ENCODE measurements at places on chromosomes 5 and 9.

GRCh38 chr5:151451626-151452520 lies 4.5 kb downstream of the SLC36A1 start:
- no peak for DNase-seq

GRCh38 chr9:1581926-1582325 lies 433.2 kb upstream of the SMARCA2 start:
- DNase-seq: no peak

GRCh38 chr9:75601280-75601679 lies 289.2 kb upstream of the PCSK5 start:
- DNase-seq: no peak

DNA sequence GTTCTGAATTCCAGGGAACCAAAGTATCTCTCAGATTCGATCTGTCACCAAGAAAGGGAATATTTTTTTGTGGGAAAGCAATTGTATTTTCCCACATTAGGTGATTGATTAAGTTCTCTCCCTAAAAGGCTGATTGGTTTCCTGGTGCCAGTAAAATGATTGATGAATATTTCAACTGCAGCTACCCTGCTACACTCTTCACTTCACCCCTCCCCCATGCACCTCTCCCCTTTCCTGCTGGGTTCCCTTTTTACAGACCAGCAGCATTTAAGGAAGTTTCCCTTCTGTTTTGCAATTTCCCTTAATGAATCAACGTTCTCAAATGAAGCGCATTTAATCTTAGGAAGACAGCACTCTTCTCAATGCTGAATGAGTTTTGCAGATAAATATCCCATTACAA lies 13.1 kb downstream of the NR6A1 start:
- DNase-seq: no peak

- peak; percentile 9 for DNase-seq
These were observed 263.1 kb upstream of the RGMB start for GRCh38 chr5:98510143-98510985.

GRCh38 chr5:140312067-140312790 lies 9.3 kb upstream of the PFDN1 start:
- DNase-seq: no peak

- DNase-seq: no peak
These were observed 3.0 kb downstream of the KIF12 start for GRCh38 chr9:114096041-114096511.

DNA sequence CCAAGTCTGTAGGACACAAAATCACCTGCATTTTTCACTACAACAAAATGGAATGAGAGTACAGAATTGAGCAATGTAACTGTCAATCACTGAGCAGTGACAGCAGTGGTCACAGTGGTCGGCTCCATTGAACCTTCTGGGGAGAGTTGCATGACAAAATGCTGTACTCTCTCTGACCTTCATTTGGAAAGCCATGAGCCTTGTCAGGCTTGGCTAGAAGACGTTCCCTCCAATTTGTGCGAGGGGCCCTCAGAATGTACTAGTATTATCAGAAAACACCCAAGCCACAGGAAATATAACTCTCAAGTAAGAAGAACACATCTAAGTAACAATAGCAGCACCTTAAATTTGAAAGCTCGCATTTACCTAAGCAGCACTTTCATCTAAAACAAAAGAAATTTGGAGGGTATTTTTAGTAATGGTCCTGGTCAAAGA lies 425.6 kb upstream of the MEF2C start:
- DNase-seq: no peak

DNA sequence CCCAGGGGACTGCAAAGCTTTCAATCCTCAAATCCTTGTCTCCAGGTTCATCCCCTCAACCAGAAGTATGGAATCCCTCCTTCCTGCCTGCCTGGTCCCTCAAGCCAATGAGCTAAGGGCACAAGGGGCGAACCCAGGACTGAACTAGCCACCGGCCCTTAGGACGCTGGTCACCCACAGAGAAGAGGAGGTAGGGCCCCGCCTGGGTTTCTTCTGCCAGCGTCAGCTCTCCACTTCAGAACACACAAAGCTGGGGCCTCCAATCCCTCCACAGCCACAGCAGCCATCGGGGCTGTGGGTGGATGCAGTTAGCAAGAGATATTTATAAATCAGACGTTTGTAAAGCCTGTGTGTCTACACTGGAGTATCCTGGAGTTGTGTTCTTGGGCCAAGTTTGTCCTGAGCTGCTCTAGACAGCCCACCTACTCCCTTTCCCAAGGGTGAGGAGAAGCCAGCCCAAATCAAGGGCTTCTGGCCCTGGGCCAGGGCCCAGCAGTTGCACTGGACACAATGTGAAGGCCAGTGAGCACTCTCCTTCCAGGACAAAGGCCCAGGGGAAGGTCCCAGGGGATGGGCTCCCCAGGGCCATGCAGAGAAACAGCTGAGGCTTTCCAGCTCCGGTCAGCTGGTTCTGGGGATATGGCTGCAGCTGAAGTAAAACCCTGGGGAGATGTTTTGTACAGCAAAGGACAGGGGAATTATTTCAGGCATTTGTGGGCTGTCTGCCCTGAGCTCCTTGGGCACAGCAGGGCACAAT lies 18.9 kb downstream of the AMBP start:
- DNase-seq: no peak

DNA sequence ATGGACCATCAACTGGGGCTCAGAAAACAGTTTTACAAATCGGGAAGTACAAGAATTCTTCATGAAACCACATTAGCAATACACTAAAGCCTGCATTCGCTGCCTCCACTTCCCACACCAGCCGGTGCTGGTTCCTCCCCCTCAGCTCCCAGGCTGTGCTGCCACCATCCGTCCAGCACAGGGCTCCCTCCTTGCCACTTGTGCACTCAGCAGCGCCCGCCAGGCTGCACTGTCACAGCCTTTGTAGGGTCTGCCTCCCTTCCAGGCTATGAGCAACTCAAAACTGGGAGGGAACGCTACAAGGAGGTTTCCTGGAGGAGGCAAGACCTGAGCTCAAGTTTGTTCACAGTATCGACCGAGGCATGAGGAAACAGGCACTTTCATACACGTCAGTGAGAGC lies 7.7 kb downstream of the MAPK9 start:
- no peak for DNase-seq

- no peak for DNase-seq
These were observed 22.9 kb downstream of the GFPT2 start for GRCh38 chr5:180330270-180330648.

GRCh38 chr9:110768886-110769285 lies 100.3 kb downstream of the MUSK start:
- no peak for DNase-seq

- no peak for DNase-seq
These were observed 177.3 kb upstream of the ADAMTSL1 start for GRCh38 chr9:18296702-18297055.

- no peak for DNase-seq
These were observed 351.5 kb downstream of the BNC2 start for GRCh38 chr9:16519001-16519400.

GRCh38 chr5:61907995-61908394 lies 398.0 kb upstream of the KIF2A start:
- no peak for DNase-seq

DNA sequence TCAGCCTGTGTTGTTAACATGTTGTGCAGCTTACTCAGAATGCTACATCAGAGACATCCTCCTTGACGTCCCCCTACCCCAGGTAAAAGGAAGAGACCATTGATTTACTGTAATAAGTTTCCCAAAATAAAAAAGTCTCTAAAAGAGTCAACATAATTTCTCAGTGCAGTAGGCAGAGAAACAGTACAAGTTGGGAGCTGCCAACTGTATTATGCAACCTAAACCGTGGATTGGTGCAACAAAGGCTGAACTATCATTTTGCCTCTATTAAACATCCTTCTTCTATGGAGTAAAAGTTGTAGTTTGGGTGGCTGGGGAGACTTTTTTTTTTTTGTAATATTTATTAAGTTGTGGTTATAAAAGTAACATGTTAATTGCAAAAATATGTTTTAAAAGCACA lies 208.0 kb downstream of the NR3C1 start:
- DNase-seq: no peak

- DNase-seq: no peak
These were observed 88.7 kb upstream of the FAM169A start for GRCh38 chr5:74954919-74955318.

DNA sequence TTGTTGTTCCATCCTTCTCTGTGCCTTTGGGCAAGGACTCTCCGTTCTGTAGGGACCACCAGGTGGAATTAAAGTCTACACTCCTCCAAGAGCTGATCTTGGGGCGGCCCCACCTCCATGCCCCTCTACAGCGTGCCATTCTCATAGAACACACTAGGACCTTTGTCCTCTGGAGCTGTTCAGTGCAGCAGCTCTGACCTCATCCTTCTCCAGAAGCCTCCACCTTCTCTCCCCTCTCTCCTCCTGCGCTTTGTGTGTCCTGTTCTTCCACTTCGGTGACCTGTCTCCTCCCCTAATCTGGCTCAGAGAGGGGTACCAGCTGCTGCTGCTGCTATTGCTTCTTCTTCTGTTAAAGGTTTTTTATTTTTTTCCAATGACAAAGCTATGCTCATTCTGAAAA lies 1.8 kb upstream of the MACROH2A1 start:
- no peak for DNase-seq

DNA sequence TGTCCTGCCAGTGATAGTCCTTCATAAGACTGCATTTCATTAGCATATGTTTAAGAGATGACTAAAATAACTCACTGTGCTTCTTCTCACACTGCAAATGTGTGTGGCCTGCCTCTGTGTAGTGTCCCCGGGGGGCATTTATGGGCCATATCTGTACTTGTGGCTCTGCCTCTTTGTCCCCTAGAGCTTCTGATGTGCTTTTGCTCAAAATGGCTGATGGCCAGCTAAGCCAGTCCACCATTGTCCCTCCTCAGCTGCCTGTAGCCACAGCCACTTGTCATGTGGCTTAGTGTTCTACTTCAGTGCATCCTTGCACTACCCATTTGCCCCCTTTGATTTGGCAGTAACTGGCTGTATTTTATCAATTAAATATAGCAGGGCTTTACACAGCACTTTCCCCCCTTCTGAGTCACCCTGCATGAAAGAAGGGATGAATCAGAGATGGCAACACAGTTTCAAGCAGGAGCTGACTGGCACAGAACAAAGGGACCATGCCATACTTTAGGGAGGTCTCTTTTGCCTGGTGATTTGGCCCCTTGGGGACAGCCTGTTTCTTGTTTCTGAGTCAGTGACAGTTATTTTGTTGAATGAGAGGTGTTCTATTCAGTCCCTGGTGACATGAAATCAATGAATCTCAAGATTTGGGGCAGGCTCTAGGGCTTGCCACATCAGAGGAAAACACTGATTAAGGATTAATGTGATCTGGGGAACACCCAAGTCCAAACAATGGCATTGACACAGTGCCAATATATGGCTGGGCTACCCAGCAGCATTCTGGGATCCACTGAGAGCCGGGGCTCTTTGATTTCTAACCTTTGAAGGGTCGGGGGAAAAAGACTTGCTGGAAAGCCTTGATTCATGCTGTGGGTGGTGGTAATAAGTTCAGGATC lies 245.5 kb downstream of the SMARCA2 start:
- no peak for DNase-seq

DNA sequence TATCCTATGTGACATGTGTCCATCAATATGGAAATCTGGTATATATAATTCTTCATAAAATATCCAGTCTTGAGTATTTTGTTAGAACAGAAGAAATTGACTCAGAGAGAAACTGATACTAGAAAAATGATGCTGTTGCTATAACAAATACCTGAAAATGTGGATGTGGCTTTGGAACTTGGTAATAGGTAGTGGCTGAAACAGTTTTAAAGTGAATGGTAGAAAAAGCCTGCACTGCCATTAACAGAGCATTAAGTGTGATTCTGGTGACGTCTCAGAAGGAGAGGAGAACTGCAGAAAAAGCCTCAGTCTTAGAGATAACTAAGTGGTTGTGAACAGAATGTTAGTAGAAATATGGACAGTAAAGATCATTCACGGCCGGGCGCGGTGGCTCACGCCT lies 634.9 kb upstream of the ZNF608 start:
- DNase-seq: no peak

DNA sequence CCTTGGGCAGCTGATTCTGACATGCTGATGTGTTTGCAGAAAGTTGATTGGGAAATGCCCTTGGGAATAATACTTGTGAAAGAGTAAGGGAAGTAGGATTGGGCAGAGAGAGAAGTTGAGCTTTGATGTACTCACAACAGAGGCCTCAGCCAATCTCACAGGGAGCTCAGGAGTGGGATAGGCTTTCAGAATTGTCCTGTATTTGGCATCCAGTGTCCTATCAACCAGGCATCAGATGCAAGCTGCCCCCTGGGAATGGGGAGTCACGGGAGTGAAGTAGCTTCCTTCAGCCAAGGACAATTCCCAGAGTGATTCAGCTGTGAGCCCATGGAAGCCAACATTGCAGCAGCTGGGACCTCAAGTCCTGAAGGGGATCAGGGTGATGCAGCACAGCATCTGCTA lies 39.6 kb downstream of the DMAC1 start:
- DNase-seq: no peak

GRCh38 chr5:161042862-161043261 lies 190.9 kb upstream of the ATP10B start:
- no peak for DNase-seq

DNA sequence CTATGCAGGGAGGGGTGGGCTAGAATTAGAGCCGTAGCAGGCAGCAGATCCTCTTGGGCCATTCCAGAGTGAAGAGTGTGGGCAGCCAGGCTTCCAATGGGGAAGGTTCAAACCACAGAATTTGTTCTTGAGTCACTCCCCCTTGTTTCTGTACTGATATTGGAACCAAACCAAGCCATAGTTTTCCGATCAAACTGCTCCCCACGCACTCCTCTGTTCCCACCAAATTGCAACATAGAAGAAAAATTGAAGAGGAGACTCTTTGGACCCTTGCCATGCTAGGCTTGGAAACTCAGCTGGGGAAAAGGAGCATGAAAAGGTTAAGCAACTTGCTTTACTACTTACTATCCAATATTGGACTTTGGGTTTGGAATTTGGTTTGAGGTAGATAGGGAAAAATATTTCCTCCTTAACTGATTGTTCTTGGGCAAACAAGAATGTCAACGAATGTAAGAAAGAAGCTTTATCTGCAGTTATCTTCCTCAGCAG lies 165.8 kb upstream of the NR3C1 start:
- DNase-seq: no peak

- no peak for DNase-seq
These were observed 168.2 kb downstream of the RNF180 start for GRCh38 chr5:64333886-64334285.

DNA sequence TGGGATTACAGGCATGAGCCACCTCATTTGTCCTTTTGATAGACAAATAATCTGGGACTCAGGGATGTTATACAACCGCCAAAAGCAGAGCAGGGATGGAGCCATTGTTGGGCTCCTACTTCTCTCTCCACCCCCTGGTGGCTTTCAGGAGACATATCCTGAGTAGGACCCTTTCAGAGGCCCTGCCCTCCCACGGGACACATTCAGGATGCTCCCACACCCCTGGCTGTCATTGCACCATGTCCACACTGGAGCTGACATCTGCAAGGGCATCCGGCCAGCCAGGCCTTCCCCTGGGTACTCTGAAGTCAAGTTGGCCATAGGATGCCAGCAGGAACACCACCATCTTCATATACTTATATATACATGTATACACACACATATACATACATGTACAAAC lies 181.8 kb downstream of the SYK start:
- DNase-seq: no peak

GRCh38 chr5:98050583-98050982 lies 722.9 kb upstream of the RGMB start:
- no peak for DNase-seq
